ENCODE measurements at places on chromosomes 2 and 18.

- DNase-seq, result no peak
These were observed 101.3 kb downstream of the NCK2 start for GRCh38 chr2:105845976-105846375.

DNA sequence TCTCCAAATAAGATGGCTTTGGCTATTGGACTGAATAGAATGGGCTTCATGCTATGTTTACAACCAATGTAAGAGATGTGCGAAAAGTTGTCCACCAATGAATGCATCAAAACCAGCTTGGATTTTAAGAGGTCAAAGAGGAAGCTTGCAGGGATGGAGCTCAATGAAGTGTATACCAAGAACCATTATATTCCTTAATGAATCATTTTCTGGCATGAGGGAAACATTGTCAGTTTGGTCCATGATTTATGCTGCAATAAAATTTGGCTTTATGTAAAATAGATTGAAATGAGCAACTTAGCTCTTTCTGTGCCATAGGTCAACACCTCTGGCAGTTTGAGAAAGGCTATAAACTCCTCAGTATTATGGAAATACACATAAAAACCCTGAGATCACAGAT, 107.3 kb downstream of the SH3BP4 start:
- DNase-seq, result no peak

DNA sequence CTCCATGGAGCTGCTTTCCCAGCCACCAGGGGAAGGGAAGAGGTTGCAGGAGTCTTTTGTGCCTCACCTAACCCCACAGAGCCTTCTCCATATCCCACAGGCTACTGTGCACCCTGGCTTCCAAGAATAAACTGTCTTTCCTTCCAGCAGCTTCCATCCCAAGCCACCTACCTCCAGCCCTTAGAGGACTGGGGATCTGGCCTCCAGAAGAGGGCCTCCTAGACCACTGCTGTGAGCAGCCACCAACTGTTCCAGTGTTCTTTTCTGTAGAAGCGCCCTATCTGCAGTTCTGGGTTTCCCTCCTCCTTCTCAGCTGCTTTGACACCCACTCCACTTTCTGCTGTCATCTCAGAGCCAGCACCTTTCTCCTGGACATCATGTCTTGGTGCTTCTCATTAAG, 30.7 kb upstream of the REG3G start:
- no peak for DNase-seq

- peak; percentile 25 for DNase-seq
These were observed 63.7 kb upstream of the CYP26B1 start for GRCh38 chr2:72211350-72211749.

DNA sequence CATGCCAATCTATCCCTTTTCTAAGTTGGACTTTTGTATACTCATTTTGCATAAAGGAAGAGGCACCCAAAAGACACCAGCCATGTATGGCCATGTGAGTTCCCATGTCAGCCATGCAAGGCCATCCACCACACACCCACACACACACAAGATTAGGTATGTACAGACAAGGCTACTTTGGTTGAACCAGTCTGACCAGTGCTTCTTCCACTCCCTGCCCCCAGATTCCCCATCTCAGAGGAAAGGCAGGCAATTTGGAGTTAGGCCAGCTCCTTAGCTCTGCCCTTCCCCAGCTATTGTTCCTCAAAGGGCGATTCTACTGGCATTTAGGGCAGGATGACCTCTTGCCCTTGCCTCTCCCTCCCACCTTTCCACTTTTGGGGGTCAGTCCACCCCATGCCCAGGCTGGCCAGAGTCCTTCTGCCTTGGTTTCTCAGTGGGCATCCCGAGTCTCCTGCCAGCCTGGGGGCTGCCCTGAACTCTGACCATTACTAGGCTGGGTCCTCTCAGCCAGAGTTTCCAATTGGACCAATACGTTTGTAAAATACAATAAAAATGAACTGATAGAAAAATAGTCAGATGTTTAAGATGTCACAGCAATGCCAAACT, 101.1 kb downstream of the ZBTB7C start:
- DNase-seq, result no peak

- peak; percentile 51 for DNase-seq
These were observed 239.0 kb upstream of the MMADHC start for GRCh38 chr2:149826471-149827125.

DNA sequence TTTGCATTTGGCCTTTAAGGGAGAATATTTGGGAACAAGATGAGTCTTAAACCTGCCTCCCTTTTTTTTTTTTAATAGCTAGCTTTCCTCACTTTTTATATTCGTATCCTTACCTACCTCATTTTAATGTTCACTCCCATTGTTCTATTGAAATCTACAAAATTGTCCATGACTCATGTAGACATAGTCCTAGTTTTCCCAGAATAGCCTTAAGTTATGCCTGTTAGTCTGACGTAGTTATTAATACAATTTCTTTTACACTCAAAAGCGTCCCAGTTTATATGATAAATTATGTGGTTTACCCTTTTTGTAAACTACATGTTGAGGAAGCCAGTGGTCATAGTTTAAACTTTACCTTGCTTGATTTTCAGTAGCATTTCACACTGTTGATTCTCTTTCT, 73.4 kb downstream of the UBR3 start:
- no peak for DNase-seq
